ENCODE measurements at places on chromosomes 1 and 21. TPM values are rescaled to one million over a fixed set of nuclear protein-coding genes. Genes with fewer than 3 reads are reported as not detected.

Gene CTXND2
- not detected for total RNA-seq

Gene PRMT2
- 31.7 TPM for total RNA-seq

Gene HES3
- total RNA-seq, result not detected

Gene GJB4
- not detected for total RNA-seq

Gene LYPD8
- total RNA-seq, result not detected

Gene STIL
- total RNA-seq, result 0.33 TPM

Gene PTGFRN
- total RNA-seq, result 3.2 TPM

Gene UMODL1
- total RNA-seq, result 0.13 TPM

Gene TACSTD2
- total RNA-seq, result 0.09 TPM

DNA sequence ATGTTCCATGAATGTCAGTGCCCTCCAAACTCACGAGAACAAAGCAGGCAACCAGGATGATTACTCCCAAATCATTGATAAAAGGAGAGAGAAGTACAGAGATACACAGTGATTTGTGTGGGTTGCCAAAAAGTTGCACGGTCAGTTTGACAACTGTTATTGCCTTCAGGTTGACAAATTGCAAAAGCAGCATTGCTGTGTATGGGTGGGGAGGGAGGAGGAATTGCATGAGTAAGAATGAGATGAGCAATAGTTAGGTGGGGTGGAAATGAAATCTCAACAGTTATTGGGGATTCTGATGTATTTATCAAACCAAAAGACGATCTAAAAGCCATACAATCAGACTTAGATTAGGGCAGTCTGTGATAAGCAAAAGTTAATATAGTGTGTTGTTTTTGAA, 93.7 kb downstream of the NTMT2 start:
- DNase-seq, result no peak

DNA sequence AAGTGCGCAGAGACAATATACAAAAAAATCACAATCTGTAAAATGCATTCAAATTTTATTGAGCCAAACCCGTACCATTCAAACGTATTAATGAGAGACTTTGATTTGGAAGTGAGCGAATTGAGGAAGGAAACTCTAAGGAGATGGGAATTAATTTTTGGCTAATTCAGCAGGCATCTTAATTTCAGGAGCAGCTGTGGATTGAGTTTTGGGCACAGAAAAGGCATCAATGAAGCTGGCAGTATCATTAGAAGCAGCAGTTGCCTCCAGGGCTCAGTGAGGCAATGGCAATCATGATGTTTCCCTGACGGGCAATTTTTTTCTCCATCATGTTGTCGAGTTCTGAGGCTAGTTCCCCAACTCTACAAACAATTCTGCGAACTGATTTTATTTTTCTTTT, 2041.6 kb downstream of the NCAM2 start:
- DNase-seq, result no peak

DNA sequence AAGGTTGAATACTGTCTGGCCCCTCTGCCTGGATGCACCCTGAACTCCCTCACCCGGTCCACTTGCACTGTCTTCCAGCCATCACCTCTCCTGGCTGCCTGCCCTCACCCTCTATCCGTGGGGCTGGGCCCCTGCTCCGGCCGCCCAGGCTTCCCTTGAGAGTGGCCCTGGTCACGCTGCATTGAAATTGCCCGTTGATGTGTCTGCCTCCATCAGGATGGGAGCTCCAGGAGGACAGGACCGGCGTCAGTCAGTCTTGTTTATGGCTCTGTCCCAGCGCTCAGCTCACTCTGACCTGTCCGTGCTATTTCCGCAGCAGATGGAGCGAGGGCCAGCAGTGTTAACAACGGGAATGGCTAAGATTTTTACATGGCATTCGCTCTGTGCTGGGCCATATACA, 34.9 kb downstream of the FOXO6 start:
- DNase-seq, result no peak

DNA sequence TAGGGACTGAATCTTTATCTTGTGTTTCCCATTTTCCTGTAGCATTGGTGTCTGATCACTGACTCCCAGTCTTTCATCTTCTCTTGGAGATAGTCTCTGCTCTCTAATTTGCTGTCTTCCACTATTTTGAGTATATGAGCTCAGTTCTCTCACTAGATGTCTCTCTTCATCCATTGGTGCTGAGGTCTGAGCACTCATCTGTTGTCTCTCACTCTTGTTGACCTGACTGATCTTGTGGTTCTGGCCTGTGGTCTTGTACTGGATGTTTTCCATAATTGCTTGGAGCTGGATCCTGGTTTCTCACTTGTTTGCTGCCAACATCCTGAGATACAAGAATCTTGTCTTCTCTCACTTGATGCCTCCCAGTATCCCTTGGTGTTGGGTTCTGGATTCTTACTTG, 25.1 kb upstream of the S100A11 start:
- DNase-seq, result no peak

DNA sequence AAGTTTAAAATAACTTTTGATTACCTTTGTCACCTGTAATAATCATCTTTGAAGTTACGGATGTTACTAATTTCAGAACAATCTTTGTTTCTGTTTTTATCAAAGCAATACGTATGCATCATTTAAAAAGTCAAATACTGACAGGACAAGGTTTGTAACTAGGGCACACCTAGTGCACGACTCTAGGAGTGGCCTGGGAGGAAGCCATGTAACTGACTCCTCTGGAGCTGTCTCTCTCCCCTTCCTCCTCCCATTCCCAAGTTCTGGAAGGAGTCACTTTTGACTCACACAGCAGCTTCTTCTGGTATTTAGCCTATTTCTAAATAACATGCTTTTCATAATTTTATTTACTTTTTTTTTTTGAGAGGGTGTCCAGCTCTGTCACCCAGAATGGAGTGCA, 11.8 kb upstream of the RAP1GAP start:
- DNase-seq, result no peak

DNA sequence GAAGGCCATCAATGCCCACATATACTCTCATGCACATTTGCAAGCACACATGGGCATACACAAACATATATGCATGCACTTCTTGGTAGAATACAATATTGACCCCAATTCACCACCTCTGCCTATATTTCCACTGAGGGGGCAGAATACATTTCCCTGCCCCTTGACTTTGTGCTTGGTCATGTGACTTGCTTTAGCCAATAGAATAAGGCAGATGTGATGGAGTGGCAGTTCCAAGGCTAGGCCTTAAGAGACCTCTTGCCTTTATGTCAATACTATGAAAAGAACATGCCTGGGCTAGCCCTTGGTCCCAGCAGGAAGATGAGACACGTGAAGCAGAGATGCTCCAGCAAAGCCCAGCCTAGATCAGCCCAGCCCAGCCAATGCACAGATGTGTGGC, 66.0 kb upstream of the GRIK3 start:
- no peak for DNase-seq

GRCh38 chr1:179091691-179092165, 9.9 kb downstream of the TOR3A start:
- peak; percentile 73 for DNase-seq

DNA sequence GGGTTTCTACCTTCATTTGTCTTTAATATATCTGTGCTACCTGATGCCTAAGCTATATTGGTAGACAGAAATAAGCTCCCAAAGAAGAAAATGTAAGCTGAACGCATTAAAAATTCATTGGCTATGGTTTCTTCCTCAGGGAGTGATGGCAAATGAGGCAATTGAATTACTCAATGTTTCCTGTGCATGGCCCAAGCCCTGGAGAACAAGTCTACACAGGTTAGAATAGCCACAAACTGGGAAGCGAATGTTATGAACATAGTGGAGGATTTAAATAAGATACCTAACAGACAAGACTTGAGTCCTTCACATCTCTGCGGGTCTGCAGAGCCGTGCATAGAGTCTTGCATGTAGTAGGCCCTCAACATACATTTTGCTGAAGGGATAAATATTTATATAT, 350.3 kb downstream of the RWDD3 start:
- no peak for DNase-seq

DNA sequence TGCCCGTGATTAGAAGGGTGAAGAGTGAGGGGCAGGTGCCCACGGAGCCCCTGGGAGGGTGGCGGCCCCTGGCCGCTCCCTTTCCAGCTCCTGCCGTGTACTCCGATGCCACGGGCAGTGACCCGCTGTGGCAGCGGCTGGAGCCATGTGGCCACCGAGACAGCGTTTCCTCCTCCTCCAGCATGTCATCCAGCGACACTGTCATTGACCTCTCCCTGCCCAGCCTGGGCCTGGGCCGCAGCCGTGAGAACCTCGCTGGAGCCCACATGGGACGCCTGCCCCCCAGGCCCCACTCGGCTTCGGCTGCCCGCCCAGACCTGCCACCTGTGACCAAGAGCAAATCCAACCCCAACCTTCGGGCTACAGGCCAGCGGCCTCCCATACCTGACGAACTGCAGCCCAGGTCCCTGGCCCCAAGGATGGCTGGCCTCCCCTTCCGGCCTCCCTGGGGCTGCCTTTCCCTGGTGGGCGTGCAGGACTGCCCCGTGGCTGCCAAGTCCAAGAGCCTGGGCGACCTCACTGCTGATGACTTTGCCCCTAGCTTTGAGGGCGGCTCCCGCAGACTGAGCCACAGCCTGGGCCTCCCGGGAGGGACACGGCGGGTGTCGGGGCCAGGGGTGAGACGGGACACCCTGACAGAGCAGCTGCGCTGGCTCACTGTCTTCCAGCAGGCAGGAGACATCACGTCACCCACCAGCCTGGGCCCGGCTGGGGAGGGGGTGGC, 22.0 kb downstream of the PANK4 start:
- DNase-seq, result no peak

DNA sequence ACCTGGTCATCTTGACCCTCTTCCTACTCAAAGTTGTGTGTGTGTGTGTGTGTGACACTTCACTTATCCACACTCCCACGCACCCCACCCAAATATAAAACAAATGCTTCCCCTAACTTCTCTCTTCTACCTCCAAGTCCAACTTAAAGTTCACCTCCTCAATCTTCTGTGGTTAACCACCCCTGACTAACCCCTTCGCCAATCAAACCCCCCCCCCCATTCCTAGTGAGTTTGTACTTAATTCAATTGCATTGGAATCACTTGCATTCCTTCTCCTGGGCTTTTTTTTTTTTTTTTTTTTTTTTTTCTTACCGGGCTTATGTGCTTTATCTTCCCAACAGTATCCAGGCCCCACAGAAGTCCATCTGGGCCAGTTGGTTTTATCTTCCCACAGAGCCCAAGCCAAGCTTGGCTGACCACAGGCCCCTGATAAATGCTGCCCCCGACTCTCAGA, 78.4 kb downstream of the CD58 start:
- DNase-seq, result no peak

DNA sequence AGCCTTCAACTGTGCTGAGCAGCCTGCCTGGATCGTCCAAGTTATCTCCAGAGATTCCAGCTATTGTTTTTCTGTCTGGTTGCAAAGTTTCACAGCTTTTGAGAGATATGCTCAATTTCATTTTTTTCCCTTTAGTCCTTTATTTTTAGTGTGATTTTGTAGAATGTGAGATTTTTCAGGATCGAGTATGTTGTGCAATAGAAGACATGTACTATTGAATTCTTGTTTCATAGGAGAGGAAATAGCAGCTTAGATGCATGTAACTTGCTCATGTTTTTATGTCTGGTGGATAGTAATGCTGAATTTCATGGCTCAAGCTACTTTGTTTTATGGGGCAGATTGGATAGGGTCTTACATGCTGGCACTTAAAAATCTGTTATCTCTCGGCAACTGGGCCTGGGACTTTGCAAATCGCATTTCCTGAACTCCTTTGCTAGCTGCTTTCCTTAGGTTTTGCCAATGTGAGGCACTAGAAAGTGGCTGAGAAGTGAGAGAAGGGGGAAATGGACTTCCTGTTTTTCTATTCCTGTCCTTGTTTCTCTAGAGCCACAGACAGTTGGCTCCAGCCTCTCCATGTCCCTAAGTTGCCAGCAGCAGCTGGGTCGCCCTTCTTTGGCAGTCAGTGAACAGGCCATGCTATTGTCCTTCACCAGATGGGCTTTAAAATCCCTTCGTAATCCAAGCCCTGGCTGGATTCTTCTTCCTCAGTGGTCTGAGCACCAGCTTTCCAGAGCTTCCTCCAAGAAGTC, 101.4 kb upstream of the PDE4B start:
- DNase-seq, result no peak

- DNase-seq, result no peak
These were observed 106.6 kb downstream of the OMA1 start for GRCh38 chr1:58439946-58440345.

GRCh38 chr1:41891199-41891896, 27.4 kb downstream of the HIVEP3 start:
- no peak for DNase-seq

DNA sequence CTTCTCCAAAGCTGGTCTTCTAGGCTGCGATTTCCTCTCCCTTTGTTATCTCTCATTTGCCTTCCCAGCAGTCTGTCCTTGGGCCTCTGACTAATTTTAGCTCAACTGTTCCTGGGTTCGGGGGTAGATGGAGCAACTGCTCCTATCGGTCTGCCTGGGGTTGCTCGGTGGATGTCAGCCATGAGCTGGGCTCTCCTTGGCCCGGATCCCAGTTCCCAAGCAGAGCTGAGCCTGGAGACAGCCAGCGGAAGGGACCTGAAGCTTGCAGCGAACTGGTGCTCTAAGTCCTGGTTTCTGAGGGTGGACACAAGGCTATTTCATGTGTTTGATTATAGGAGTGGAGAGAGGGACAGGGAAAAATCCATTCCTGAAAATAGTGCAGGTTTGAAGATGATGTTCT, 423.0 kb downstream of the RPS6KC1 start:
- DNase-seq, result peak; percentile 18

- DNase-seq, result no peak
These were observed 46.1 kb upstream of the HTR1D start for GRCh38 chr1:23263380-23263887.

- DNase-seq, result no peak
These were observed 75.5 kb upstream of the MACF1 start for GRCh38 chr1:39128959-39129358.

DNA sequence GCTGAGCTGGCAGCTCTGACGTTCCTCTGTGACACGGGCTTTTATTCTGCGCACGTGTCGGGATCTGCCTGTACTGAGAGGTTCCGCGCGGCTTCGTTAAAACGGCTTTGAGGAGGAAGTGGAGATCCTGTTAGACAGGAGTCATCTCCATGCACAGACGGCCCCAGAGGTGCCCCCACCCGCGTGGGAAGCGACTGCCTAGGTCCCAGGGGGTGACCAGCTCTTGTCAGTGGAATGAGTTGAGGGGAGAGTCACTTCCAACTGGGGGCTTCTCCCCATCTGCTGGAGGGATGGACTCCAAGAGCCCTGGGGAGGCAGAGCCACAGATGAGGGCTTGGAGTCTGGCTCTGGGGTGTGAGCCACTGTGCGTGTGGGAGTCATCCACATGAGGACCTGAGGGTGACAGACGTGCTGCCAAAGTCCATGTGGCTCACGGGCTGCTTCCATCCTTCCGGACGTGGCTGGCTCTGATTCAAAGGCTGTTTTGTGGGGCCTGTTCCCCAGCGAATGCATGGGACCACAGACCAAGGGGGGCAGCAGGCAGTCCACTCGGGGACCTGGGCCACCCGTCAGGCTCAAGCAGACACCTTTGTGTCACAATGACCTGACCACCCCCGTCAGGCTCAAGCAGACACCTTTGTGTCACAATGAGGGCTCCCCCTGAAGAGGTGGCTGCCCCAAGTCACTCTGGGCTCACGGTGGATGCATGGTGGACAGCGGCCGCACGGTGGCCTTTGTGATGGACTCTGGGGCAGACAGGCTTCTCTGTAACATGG, 26.8 kb downstream of the PTTG1IP start:
- peak; percentile 58 for DNase-seq

Measured in gastrocnemius medialis (tissue), 4 donors.